Sigmoid colon (tissue), 7 donors: ENCODE measurements at places on chromosomes 7 and 10. TPM values are rescaled to one million over a fixed set of nuclear protein-coding genes. Genes with fewer than 3 reads are reported as not detected.

Gene NUTM2E
- not detected for total RNA-seq

Gene NPSR1
- not detected for total RNA-seq

Gene CLCN1
- total RNA-seq: 0.14 TPM

Gene TSPAN33
- 5.6 TPM for total RNA-seq

Gene IGFBP3
- 330 TPM for total RNA-seq

DNA sequence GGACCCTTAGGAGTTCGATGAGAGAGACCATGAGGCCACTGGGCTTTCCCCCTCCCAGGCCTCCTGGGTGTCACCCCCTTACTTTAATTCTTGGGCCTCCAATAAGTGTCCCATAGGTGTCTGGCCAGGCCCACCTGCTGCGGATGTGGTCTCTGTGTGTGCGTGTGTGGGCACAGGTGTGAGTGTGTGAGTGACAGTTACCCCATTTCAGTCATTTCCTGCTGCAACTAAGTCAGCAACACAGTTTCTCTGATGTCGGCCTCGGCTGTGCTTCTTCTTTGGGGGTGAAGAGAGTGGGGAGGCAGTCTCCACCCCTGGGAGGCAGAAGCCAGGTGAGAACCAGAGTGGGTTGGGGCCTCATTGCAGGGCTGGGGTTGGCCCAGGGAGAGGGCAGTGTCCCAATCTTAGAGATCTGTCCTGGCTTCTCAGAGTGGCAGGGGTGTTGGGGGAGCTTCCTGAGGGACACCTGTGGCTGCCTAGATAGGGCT is 1.5 kb downstream of the PVRIG start:
- no peak for DNase-seq

DNA sequence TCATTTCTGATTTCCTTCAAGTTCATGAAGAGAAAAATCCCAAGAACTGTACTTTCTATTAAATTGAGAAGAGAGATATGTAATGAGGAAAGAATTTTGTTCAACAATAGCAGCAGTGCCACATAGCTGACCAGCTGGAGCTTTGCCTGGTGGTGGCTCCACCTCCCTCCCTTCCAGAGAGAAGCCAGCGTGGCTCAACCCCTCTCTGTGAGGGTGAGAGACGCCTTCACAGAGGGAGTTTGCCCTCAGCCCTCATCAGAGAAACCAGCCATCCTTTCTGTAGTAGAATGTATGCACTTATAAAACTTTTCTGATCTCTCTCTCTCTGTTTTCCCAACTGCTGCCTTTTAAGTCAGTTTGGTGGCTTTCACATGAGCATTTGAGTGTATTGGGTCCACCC is 20.5 kb upstream of the COL1A2 start:
- DNase-seq: peak; percentile 94

DNA sequence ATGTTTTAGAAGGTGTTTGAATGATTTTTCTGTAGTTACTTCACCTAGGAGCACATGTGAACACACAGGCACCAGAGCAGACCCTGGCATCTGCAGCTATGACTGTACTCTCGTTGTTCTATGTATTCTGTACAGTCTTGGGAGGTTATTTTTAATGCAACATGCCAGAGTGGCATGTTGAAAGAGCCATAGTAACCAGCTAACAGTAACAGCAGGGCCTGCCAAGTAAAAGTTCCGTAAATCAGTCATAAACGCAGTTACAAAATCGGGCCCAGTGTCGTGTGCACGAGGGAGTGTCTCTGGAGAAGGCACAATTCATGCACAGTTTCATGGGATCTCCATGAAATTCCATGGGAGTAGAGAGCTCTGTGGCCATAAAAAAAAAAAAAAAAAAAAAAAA is 108.3 kb upstream of the CDK6 start:
- no peak for DNase-seq

- DNase-seq: no peak
Measured at GRCh38 chr10:62437696-62438095, 63.5 kb downstream of the ZNF365 start.

- DNase-seq: no peak
Measured at GRCh38 chr10:21885940-21886339, 117.6 kb downstream of the DNAJC1 start.

- DNase-seq: no peak
Measured at GRCh38 chr10:393106-393745, 258.0 kb downstream of the ZMYND11 start.

GRCh38 chr10:89525556-89525955 is 9.8 kb downstream of the SLC16A12 start:
- no peak for DNase-seq

- DNase-seq: no peak
Measured at GRCh38 chr10:86123304-86123703, 243.3 kb downstream of the GRID1 start.
